NCI-H187 treated with DMSO at 0.1 percent for 48 hours (cell line): ENCODE measurements at places on chromosomes 3 and 15.

GRCh38 chr15:76565366-76565765 lies 228.8 kb downstream of the ISL2 start:
- DNase-seq = no peak

- DNase-seq = no peak
Measured at GRCh38 chr3:187856555-187856954, 111.3 kb upstream of the BCL6 start.

DNA sequence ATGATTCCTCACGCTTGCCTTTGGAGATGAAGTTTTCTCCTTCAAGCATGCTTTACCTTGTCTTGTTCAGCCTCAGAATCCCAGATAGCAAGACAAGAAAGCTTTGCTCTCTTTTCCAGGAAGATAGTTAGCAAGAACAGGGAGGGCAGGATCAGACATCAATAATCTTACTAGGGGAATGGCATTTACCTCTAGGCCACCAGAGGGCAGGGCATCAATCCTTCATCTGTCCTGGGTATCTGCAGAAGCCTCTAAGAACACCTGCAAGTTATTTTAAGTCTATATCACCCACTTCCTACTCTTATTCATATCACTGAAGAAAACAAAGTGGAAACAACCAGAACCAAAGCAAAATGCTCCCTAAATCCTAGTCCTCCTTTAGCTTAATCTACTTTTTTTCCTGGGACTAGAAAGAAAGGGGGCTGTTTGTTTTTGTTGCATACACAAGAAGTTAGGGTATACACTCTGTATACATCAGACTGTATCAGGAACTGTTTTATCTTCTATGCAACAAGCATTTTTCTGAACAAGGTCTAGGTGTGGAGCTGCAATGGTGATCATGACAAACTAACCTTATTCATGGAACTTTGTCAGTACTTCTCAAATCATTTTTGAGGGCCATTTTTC lies 862.5 kb downstream of the CADM2 start:
- DNase-seq = no peak

DNA sequence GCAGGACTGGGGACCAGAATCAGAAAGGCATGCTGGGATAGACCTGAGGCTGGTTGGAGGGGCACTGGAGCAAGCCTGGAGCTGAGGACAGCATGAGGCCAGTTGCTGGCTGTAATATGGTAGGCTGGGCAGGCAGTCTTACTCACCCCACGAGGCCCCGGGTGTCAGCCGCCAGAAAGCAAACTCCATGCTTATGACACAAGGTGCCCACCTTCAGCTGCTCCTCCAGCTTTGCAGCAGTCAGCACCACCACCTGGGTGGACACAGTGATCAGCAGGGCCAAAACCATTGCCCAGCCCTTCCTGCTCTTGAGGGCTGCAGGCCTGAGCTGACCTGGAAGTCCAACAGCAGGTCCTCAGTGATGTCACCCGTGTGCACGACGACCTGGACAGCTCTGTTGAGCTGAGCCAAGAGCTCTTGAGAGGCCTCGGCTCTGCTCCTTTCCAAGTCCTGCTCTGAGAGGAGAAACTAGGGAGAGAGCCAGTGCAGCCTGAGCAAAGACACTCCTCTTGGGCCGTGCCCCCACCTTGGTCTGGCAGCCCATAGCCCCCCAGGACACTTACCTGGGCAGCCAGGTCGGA lies 747 bp downstream of the UBA7 start:
- no peak for DNase-seq

- no peak for DNase-seq
Measured at GRCh38 chr3:119240101-119240590, 532 bp downstream of the B4GALT4 start.

- DNase-seq = no peak
Measured at GRCh38 chr3:105315815-105316214, 50.9 kb upstream of the ALCAM start.

DNA sequence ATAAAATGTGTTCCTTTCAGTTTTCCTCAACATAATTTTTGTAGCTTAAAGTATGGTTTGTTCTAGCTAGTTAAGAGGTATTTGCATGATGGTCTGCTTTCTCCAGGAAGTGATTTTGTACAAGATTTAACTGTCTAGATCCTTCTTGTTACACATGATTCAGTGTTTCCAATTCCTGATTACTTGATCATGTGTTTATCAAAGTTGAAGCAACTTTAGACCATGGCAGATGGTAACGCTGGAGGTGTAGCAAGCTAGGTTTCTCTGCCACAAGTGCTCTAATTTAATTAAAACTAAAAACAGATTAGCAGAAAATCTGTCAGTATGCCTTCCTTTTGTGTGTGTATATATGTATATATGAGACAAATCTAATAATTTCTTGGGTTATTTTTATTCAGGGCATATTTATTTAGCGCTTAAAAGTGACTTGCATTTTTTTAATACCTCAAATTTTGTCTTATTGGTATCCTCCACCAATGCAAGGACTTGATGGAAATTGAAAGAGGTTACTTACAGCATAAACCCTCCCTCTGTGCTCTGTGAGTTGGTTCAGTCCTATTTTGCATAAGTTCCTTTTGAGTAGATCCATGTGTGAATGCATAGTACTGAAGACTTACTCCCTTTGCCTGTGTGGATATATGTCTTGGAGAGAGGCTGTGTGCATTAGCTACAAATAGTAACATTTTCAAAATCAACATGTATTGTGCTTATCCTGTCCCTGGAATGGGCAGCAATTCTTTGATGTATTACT lies 157.3 kb upstream of the CGNL1 start:
- DNase-seq = peak; percentile 70

DNA sequence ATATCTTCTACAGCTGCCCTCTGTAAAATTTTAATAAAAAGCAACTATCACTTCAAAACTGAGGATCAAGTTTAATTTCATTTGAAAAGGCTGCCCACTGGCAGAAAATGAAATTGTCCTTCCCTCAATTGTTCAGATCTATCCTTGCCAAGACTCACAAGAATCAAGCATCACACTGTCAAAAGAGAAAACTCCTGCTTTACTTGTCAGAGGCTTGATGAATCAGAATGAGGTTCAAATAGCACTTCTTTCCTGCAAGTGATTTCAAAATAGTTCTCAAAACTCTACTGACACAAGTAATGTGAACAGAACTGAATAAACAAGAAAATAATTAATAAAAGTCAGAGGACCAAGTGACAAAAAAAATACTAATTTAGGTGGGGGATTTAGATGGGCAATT lies 70.6 kb downstream of the GOLIM4 start:
- no peak for DNase-seq

DNA sequence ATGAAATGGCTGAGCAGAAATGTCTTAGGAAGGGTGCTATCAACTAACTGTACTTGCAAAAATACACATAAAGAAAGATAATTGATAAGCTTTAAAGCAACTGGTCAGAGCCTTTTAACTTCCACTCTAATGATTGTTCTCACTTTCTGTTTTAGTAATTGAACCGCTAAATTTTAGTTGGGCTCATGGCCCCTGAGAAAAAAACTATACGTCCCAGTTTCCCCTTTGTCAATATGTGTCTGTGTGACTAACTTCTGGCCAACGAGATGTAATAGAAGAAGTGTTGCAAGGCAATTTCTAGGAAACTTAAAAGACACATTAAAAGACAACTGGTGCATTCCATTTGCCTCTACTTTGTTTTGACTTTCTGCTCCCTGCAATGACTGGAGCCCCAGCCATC lies 223.9 kb downstream of the NR1D2 start:
- DNase-seq = no peak

DNA sequence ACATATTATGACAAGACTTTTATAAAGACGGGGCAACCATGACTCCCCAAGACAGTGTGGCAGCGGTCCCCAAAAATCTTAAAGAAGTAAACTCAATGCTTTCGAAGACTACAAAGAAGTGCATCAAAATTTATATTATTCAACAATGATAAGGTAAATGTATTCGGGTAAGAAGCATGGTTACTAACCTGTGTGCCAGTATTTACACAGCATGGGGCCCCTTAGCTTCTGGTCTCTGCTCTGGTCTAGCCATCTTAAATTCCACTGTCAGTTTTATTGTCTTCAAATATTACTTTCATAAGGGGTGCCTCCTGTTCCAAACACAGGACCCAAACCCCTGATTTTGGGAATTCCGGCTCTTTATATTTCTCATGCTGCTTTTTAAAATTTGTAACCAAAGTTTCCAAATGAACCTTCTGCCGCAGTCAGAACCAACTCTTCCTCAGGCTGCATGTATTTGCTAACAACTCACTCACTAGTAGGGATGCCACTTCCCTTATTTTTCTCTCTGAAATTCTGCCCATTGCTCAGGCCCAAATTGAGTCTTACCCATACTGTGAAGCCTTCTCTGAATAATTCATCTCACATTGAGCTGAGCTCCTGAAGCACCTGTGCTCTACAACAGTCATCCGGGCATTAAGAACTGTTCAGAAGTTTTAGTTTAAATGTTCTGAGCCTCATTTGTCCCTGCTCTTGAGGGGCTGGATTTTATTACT lies 1.2 kb downstream of the TTC23 start:
- no peak for DNase-seq

DNA sequence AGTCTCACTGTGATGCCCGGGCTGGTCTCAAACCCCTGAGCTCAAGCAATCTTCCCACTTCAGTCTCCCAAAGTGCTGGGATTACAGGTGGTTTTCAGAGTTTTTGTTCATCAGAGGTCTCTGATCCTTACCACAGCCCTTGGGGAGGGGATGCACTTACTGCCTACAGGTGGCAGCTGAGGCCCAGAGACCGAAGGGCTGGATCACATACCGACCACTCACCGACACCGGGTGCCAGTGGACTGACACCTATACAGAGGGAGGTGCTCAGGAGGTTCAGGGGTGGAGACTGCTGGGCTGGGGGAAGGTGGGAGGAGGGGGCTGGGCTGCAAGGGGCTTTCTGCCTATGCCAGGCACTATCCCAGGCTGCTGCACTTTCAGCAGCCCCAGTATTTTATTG lies 19.5 kb downstream of the DUSP7 start:
- no peak for DNase-seq

DNA sequence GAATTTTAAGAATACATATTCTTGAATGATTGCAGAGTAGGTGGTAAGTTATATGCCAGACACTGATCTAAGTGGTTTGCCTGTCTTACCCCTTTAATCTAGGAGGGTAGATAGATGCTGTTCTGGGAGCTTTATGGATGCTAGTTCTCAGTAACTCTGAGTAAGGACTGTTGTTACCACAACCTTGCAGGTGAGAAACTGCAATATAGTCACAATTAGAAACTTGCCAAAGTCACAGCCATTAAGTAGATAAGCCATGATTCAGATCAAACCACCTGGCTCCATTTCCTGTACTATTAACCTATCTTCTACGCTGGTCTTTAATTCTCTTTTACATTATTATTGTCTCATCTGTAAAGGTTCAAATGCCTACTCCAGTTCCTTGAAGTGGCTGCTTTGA lies 46.8 kb downstream of the UBE2E2 start:
- no peak for DNase-seq

DNA sequence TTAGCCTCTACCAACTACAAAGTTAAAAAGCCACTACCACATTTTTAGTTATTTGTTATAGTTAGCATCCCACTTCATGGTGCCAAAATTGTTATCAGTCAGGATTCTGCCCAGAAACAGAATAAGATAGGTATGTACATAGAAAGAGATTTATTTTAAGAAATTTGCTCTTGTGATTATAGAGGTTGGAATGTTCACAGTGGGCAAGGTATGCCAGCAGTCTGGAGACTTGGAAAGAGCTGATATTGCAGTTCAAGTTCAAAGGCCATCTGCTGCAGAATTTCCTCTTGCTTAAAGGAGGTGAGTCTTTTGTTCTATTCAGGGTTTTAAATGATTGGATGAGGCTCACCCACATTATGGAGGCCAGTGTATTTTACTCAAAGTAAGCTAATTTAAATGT lies 143.8 kb upstream of the POU1F1 start:
- no peak for DNase-seq

DNA sequence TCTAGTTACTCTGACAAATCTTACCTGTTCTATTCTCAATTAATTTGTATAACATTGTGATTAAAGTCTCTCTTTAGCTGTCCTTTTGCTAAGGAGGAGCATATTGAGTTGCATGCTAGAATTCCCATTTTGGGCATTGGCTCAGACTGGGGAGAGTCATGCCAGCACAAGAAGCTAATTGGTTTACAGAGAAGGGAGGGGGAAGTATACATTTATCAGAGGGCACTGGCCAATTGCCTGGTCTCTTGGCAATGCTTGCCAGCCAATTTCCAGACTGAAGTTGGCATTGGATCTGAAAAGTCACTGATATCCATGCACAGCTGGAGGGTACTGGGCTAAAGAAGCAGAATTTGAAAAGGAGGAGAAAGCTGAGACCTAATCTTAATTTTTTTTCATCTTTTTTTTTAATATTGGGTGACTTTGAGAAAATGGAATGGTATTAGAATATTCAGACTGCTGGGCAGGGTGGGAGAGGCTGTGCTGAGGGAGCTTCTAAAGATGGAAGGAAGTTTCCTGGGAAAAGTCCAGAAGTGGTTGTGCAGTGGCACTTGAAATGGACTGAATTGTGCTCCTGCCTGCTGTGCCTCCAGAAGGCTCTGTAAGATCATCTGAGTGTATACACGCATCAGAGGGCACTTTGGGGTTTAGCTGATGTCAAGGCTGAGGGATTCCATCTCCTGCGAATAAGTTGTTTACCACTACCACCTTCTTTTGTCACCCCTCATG lies 365.2 kb upstream of the DPH6 start:
- no peak for DNase-seq

GRCh38 chr3:46599590-46599989 lies 12.7 kb upstream of the FAM240A start:
- DNase-seq = no peak

DNA sequence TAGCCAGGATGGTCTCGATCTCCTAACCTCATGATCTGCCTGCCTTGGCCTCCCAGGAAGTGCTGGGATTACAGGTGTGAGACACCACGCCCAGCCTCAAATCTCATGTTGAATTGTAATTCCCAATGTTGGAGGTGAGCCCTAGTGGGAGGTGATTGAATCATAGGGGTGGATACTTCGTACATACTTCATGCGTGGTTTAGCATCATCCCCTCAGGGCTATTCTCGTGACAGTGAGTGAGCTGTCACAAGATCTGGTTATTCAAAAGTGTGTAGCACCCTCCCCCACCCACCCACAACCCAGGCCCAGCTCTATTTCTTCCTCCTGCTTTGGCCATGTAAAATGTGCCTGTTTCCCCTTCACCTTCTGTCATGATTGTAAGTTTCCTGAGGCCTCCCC lies 236.9 kb upstream of the IL12A start:
- no peak for DNase-seq

GRCh38 chr3:13537909-13538296 lies 11.0 kb upstream of the FBLN2 start:
- no peak for DNase-seq

DNA sequence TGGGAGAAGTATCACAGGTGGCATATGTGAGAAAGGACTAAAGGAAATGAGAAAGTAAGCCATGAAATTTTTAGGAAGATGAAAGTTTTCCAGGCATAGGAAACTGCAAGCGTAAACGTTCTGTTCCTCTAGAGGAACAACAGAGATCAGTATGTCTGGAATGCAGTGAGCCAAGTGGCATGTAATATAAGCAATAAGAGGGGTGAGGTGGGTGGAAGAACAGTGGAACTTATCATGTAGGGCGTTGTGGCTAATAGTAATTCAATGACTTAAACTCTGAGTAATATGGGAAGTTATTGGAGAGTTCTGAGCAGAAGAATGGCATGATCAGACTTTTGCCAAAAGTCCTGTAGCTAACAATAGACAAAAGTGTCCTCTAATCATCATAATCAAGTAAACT lies 902.9 kb downstream of the EPHA3 start:
- no peak for DNase-seq
